Fibroblast of the conjunctiva (primary cell): ENCODE measurements at places on chromosomes 1 and 21.
A peak's percentile ranks its signal among the peaks of the same experiment; 100 is the strongest.

DNA sequence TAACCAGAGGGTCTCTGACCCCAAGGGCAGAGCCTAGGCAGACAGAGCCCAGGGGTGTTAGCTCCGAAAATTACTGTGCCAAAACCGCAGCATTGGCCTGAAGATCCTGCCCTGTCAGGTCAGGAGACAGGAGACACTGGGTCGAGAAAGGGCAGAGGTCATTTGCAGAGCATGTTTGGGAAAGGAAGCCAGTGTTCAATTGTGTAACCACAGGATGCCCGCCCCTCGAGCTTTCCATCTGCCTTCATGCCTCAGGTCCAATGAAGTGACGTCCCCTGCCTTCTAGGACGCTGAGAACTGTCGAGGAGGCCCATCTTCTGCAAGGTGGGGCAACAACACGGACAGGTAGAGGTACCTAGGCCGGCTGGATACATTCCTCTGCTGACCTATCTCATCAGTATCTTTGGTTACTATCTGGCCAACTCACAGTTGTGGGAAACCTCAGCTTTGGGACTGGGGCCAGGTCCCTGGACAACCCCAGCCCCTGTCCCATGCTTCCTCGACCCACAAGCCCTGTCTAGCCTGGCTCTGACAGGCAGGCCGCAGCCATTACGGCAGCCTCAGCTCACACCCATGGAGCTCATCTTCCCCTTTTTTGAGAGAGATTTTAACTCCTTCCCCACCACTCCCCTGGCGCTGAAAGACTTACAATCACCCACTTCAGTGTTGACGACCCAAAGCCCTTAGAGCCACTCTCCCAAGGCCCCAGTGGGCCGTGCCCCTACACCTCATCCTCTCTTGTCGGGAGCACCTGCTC lies 1.3 kb downstream of the ARL8A start:
- no peak for DNase-seq

DNA sequence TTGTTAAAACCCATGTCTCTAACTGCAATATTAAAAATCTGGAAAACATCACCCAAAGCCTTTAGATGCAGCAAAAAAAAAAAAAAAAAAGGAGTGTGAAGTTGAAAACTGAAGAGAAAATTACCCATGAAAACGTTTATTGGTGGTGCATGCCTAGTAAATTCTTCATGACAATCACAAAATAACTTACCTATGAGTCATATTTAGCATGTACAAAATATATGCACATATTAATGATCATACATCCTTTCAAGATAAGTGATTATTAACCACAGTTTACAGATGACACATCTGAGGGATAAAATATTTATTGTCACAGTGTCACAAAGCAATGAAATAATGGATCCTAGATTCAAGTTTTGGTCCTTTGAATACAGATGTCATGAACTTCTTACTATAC lies 505.2 kb upstream of the NR5A2 start:
- DNase-seq: no peak

DNA sequence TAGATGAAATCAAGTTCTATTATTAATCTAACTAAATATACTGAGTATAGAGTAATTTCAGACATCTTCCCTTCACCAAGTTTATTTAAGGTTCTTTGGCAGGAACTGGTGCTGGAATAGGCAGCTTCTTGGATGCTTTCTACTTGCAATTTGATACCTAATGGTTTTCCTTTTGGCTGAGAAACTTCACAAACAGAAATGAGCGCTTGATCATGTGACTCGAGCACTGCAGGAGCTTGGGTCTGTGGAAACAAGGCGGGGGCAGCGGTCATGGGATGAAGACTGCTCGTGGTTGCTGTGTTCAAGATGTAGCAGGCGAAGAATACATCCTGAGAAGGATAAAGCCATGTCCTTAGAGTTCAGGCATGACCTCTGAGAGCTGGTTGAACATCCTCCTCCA lies 136.8 kb downstream of the PTPRC start:
- peak; percentile 22 for DNase-seq

- no peak for DNase-seq
Observed at GRCh38 chr21:43352568-43353281, 74.2 kb downstream of the SIK1 start.

GRCh38 chr1:188056011-188056410 lies 1227.3 kb downstream of the PLA2G4A start:
- no peak for DNase-seq

- DNase-seq: no peak
Observed at GRCh38 chr1:8481650-8482380, 163.9 kb downstream of the SLC45A1 start.

DNA sequence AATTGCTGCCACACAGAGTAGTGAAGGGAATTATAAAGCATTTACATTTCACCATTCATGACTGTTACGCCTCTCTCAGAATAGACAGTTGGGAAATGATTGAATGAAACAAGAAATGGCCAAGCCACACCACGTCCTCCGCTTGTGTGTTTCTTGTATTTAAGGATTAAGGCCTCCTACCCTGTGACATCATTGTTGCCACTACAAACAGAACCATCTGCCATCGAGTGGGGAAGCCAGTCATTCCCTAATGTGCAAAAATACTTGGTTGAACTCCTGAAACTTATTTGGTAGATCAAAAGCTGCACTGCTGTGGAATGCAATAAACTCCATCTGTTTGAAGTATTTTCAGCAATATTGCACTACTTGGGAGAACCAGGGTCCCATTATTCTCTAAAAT lies 99.0 kb upstream of the C1orf105 start:
- DNase-seq: peak; percentile 55

DNA sequence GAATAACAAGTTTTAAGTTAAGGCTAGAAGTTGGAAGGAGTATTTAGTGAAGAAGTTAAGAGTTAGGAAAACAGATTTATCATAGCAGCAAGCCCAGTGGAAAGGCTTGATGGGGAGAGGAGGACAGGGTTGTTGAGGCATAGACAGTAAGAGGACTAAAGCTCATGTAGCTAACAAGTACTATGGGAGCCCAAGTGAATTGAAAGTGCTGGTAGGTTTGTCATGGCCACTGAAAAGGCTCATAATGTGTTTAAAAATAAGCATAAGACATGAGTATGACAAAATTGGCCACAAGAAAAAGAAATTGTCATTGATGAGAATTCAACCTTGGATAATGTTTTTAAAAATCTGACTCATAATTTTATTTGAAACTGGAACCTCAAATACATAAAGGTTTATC lies 49.2 kb upstream of the CRB1 start:
- no peak for DNase-seq

- peak; percentile 87 for DNase-seq
Observed at GRCh38 chr1:230849451-230850224, 18.7 kb downstream of the C1orf198 start.

DNA sequence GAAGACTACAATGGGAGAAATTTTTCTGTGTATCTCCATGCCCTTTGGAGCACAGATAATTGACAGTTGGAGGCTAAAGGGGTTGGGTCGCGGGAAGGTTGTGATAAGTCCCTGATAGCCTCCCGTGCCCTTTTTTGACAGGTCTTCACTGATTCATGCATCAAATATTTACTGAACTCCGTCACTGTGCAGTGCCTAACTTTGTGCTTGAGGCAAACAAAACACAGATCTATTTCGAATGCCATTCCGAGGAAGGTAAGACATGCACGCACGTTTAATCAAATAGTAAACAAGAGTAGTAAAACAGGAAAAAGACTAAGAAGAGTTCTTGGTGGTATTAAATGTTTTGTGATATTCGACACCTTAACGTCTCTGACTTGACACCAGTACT lies 494 bp upstream of the PIP5K1A start:
- no peak for DNase-seq

DNA sequence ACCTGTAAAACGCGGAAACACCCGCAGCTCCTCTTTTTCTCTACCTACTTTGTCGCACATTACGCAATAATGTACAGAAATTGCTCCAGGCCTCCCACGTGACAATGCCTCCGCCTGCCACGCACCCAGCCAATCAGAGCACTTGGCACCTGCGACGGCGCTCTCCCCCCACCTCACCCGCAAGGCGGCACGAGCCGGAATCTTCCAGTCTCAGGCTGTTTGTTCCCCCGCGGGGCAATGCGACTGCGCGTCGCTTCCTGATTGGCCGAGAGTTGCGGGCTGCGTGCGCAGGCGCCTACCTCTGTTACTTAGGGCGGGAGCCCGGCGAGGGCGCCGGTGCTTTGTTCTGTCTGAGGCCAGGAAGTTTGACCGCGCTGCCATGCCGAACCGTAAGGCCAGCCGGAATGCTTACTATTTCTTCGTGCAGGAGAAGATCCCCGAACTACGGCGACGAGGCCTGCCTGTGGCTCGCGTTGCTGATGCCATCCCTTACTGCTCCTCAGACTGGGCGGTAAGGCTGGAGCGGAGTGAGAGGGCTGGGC lies at the start of gene MAEL:
Gene MAEL, plus strand, starts transcription at position 307 of the 542 bp plus-strand sequence. Its CDS starts 73 bp downstream, at position 380.
- DNase-seq: no peak

DNA sequence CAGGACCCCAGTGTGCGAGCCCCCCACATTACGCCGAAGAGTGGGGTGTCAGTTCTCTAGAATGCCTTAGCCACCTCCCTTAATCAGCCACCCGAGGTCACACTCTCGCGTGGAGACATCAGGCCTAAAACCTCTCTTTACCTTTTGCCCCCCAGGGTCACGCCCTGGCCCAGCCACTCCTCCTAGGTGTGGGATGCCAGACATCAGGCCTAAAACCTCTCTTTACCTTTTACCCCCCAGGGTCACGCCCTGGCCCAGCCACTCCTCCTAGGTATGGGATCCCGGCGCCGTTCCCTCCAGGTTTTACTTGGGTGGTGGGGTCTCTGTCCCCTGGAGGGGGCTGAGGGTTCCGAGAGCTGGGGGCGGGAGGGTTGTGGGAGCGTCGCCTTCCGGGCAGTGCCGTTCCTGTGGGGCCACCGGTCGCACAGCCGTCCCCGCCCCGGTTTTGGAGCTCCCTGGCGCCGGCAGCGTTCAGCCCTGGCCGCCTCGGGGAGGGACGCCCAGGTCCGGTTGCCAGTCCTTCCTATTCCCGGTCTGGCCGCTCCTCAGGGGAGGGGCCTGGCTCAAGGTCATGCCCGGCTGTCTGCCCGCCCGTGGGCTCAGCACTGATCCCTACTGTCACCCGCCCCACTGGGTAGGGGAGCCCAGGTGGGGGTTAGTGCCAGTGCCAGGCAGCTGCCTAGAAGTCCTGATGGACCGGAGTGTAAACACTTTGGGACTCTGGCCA lies 882 bp downstream of the VPS13D start:
- no peak for DNase-seq

DNA sequence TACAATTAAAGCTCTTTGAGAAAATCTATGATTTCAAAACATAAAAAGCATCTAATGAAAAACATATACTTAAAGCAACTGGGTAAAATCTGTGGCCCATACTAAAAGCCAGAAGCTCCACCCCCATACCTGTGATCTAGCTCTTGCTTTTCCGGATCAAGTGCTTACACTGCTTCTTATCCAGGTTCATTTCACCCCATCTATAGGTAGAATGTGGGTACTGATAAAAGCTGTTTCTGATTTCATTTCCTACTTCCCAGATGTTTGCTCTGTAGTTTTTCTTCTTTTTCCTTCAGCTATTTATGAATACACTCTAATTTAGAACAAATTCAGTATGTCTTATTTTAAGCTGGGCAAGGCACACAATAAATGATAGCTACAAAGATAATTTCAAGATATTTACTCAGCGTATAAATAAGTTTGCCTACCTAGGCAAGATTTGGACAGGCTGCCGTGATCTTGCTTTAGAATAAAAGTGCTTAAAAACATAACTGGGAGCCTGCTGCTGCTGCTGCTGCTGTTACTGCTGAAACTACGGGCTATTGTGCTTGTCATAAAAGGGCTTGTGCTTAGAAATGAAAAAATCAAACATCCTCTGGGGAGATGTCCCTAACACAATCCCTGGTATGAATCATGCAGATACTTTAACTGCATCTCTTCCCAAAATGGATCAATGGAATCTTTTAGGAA lies 2.1 kb downstream of the SIPA1L2 start:
- no peak for DNase-seq

GRCh38 chr1:37628026-37628556 lies 6.6 kb downstream of the RSPO1 start:
- DNase-seq: no peak
